ENCODE measurements at places on chromosomes 2 and 18.

GRCh38 chr2:33291278-33292013, 185.0 kb upstream of the RASGRP3 start:
- no peak for DNase-seq

- no peak for DNase-seq
These were observed 96.8 kb downstream of the ST6GAL2 start for GRCh38 chr2:106789185-106789584.

DNA sequence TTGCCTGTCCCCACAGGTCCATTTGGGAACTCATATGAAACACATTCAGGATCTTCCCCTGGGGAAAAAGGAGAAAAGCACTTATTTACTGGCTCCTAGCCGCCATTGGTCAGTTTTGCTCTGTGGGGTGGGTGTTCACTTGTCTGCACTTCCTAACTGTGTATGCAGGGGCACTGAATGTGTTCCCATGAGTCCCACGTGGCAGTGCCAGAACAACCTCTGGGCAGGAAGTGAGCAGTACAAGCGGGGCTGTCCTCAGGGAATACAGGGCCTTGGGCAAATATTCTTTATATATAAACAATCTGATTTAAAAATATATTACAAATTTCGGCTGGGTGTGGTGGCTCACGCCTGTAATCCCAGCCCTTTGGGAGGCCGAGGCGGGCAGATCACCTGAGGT, 21.8 kb upstream of the CTIF start:
- no peak for DNase-seq

DNA sequence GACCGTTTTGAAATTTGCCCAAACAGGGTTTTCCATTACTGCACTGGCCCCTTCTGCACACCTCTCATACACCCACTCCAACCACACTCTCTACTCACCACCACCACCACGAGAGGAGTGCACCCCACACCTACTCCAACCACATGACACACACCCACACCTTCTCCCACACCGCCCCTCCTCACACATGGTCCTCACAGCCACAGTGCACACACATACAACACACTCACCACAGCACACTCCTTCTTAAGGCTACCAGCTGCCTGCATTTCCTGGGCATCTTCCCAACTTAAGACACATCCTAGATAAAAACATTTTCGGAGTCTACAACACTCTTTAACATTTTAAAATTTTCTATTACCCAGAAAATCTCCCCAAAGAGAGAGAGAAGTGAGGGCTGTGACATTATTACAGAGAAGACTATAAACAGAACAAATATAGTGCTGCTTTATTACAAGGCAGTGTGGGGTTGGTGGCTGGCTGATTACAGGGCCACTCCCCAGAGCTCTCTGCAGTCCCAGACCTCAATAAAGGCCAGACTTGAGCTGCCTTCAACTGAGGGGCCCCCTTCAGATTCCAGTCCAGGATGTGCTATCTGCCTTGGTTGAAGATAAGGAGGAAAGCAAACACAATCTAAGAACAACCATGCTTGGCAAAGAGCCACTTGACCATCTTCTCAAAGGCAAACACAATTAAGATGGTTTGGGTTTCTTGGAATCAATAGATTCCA, 36.1 kb downstream of the NHEJ1 start:
- DNase-seq: no peak

- DNase-seq: no peak
These were observed 87.6 kb downstream of the TTC27 start for GRCh38 chr2:32715391-32715841.

GRCh38 chr18:8947566-8947965, 154.9 kb upstream of the NDUFV2 start:
- DNase-seq: no peak

DNA sequence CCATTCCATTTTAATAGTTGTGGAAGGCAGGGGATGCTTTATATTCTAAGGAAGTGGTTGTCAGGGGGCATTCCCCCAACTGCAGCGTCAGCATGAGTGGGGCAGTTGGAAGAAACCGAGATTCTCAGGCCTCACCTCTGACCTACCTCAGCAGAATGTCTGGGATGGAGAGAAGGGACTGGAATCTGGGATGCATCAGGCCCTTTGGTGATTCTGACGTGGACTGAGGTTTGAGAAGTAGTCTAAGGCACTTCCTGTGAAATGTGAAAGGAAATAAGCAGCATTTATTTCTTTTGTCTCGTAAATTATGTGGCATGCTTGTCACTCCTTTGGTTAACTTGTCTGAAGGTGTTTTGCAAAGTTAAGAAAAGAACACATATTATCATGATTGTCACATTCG, 540.7 kb upstream of the NETO1 start:
- DNase-seq: no peak

GRCh38 chr2:66700677-66701066, 265.7 kb downstream of the MEIS1 start:
- no peak for DNase-seq

GRCh38 chr2:235371018-235371417, 122.8 kb upstream of the AGAP1 start:
- no peak for DNase-seq

DNA sequence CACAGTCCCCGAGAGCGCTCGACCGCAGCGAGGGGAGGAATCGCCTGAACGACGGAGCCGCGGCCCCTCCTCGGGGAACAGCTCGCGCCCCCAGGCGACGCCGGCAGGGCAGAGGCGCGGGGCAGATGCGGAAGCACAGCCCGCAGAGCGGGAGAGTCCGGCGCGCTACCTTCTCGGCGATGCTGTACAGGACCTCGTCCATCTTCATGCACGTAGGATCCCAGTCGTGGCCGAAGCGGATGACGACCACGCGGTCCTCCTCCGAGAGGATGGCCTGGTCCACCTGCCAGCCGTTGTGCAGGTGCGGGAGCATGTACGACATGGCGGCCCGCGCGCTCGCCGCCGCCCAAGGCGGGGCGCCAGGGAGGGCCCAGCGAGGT, 302 bp downstream of the TXNL4A start:
- peak; percentile 46 for DNase-seq

- no peak for DNase-seq
These were observed 88.8 kb downstream of the VWA3B start for GRCh38 chr2:98175811-98176210.

- DNase-seq: no peak
These were observed 122.4 kb upstream of the ZNF236 start for GRCh38 chr18:76699923-76700322.

GRCh38 chr18:48842259-48843061, 108.3 kb downstream of the SMAD7 start:
- DNase-seq: peak; percentile 35

GRCh38 chr2:163715199-163715598, 20.6 kb downstream of the FIGN start:
- no peak for DNase-seq

DNA sequence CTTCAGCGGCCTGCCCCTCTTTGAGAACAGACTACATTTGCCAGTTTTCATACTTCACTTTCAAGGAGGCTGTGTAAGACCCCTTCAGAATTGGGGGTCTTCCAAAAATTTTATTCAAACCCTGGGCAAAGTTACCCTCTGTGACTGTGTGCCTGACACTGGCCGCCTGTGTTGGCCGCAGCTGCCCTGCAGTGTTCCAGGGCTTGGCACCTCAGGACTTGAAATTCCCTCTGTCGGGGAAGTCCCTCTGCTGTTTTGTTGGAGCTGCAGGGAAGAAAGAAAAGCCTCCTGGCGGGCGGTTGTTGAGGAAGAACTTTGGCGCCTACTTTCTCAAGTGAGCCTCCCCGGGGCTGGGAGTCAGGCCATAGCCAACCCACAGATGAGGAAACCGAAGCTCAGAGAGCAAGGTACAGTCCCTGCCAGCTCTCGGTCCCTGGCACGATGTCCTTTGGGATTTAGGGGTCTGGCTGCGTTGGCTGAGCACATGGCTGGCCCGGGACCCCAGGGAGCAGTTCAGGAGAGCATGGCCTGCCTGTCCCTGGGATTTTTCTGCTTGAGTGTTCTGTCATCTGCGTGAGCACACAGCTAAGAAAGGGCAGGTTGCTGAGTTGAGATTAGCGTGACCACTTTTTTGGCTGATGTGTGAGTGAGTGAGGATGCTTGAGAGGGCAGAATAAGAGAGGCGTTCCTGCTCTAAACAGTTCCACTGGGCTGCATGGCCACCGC, 17.9 kb upstream of the ASB1 start:
- no peak for DNase-seq

- DNase-seq: no peak
These were observed 162.0 kb downstream of the LTBP1 start for GRCh38 chr2:33108483-33109443.

- no peak for DNase-seq
These were observed 80.0 kb upstream of the CPO start for GRCh38 chr2:206859330-206859739.

- DNase-seq: no peak
These were observed 92.7 kb upstream of the MGAT5 start for GRCh38 chr2:134161170-134161547.

GRCh38 chr2:75870133-75870532, 159.4 kb upstream of the GCFC2 start:
- DNase-seq: no peak

DNA sequence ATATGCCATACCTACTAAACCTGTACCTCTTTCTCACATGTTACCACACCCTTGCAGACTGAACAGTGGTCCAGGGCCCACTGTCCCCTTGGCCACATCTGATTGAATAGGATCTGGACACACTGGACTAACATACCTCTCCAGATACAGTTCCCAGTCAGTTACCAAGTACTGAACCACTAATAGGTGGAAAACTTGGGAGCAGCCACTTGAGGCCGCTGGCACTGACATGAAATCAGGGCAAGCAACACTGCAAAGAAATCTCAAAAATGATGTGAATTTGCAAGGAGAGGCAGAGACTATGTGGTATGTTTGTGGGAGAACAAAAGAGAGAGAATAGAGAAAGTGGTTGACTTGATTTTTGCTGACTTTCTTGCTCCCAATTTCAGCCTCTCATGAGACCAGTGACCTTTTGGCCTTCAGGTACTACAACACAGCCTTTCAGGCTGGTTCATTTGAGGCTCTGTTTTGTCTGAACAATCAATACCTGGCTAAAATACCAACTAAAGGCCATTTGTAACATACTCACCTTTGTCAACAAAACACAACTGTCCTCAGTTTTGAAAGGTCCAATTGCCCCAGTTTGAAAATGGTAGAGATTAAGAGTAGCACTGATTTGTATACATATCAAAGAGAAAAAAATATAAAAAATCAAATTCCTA, 7.8 kb downstream of the GRB14 start:
- DNase-seq: no peak

DNA sequence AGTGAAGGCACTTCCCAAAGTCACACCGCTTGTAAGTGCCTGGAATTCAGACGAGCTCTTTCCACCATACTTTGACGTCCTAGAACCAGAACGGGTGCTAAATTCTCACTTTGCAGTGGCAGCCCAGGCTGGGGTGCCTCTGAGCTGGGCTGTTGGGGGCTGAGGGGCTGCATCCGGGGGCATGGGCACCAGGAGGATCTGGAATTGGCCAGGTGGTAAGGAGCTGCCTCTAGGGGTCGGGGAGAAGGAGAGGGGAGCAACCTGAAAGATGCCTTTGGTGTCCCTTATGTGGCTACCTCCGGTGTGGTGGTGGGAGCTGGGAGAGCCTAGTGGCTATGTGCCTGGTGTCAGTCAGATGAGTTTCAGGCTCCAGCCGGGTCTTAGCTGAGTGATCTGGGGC, 7.1 kb downstream of the ATOH8 start:
- no peak for DNase-seq

GRCh38 chr18:57435846-57436190, 644 bp downstream of the ONECUT2 start:
- no peak for DNase-seq

DNA sequence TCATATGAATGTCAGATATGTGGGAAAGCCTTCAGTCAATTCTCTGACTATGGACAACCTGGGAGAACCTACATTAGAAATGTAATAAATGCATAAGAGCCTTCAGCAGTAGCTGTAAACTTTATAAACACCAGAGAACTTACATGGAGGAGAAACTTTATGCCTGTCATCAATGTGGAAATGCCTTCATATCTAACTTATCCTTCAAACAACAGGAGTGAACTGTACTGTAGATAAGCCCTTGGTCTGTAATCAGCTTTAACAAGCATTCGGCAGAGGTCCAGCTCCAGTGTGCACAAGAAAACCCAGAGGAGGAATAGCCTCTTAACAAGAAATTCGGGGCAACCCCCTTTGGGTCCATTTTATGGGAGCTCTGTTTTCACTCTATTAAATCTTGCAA, 14.8 kb upstream of the UXS1 start:
- DNase-seq: no peak

DNA sequence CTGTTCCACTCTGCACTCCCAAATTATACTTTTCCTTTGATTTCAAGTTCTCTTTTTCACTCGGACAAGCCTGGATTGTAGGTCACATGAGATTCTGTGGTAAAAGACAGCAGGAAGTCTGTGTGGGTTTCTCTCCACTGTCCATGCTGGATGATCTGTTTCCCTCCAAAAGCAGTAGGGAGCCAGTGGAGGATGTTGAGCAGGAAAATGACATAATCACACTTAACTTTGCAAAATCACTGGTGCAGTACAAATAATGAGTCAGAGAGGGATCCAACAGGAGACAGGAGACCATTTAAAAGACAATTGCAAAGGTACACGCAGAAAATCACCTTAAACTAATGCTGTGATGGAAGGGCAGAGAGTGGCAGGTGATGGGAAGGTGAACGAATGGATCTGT, 301.3 kb downstream of the ZNF407 start:
- no peak for DNase-seq

DNA sequence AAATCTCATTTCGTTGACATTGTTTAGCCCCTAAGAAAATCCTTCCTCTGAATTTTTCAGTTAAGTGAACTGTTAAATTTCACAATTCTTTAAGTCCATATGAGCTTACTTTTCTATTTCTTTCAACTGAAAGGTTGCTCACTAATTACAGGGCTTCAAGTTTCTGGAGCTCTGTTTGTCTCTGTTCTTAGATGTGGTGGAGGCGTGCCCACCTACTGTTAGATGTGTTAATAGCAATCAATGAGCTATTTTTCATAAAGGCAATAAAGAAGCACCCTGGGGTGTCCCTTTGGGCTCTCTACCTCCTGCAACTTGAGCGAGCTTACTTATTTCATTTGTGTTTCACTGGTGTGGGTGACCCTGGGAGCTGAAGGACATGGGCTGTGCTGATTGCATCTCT, 25.0 kb downstream of the CREG2 start:
- DNase-seq: no peak

- DNase-seq: no peak
These were observed 36.5 kb downstream of the GPD2 start for GRCh38 chr2:156472686-156473085.

- DNase-seq: no peak
These were observed 3.5 kb downstream of the RSAD2 start for GRCh38 chr2:6881046-6881445.

DNA sequence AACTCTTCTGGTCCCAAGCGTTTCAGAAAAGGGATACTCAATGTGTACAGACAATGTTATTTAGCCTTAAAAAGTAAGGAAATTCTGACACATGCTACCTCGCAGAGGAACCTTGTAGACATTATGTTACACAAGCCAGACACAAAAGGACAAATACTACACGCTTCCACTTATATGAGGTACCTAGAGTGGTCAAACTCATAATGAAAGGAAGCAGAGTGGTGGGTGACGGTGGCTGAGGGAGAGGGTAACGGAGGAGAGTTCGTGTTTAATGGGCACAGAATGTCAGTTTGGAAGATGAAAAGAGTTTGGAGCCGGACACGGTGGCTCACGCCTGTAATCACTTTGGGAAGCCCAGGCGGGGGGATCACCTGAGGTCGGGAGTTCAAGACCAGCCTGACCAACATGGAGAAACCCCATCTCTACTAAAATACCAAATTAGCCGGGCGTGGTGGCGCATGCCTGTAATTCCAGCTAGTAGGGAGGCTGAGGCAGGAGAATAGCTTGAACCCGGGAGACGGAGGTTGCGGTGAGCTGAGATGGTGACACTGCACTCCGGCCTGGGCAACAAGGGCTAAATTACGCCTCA, 1.4 kb downstream of the MCM6 start:
- DNase-seq: no peak

Data from stimulated activated CD4-positive, alpha-beta T cell treated with anti-CD3 and anti-CD28 coated beads, Interleukin-15, amount 100 ng/mL, for 1 hour (primary cell).